Right cardiac atrium (tissue), 5 donors: ENCODE measurements at places on chromosomes 4 and X. TPM values are rescaled to one million over a fixed set of nuclear protein-coding genes. Genes with fewer than 3 reads are reported as not detected.

The GPR82 gene
- 0.02 TPM for polyA plus RNA-seq

The SMIM14 gene
- polyA plus RNA-seq, result 8.5 TPM

The LUZP4 gene
- not detected for polyA plus RNA-seq

The CENPVL2 gene
- polyA plus RNA-seq, result not detected

The KLKB1 gene
- polyA plus RNA-seq, result 0.93 TPM

The TBC1D9 gene
- polyA plus RNA-seq, result 5.1 TPM

DNA sequence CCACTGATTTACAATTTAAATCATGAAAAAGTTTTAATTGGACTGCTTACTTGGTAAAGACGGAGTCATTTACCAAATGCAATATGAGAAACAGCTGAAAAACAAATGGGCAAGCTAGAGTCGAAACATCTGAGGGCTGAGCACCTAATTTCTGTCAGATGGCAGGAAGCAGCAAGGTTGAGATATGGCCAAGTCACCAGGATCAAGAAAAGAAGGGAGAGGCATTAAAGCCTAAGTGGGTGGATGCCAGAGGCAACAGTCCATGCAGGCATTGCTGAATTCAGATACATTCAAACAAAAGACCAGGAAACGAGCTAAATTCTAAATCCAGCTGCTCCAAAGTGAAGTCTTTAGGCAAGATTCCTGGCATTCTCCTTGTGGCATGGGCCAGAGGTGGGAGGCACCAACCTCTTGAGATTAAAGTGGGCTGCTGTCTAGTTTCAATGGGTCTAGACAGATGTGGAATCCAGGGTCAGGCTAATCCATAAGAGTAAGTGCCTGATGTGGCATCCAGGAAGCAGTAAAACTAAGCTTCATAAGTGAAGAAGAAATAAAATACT lies 8.0 kb upstream of the ARSJ start:
- DNase-seq, result no peak

DNA sequence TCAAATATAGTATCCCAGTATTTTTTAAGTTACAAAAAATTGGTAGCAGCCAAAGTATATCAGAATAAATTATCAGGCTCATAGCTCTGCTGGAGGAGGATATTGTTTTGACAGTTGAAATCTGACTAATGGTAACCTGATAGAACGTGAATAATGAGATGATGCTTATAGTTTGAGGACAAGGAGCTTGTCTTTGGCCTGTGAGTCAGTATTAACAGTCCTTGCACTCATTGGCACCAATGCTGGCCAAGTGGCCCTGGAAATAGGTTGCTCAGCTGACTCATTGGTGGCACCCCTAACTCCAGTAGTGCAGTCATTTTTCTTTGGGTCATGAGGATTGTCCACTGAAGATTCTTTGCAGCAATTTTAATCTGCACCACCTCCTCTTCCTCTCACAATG lies 203.3 kb upstream of the JADE1 start:
- no peak for DNase-seq

DNA sequence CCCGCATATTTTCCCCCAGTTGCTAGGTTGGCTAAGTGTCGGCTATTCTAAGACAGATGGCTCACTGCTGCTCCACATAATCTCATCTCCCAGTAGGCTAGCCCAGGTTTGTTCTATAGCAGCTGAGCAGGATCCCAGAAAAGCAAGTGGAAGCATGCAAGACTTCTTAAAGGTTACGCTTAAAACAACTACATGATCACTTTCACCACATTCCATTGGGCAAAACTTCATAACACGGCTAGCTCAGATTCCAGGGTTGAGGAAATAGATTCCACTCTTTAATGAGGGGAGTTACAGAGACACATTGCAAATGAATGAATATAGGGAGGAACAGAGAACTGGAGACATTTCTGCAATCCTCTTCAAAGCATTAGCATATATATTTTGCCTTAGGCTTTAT lies 12.9 kb upstream of the RAB33B start:
- no peak for DNase-seq

GRCh38 chrX:56726605-56727004 lies 2.4 kb upstream of the NBDY start:
- DNase-seq, result no peak

DNA sequence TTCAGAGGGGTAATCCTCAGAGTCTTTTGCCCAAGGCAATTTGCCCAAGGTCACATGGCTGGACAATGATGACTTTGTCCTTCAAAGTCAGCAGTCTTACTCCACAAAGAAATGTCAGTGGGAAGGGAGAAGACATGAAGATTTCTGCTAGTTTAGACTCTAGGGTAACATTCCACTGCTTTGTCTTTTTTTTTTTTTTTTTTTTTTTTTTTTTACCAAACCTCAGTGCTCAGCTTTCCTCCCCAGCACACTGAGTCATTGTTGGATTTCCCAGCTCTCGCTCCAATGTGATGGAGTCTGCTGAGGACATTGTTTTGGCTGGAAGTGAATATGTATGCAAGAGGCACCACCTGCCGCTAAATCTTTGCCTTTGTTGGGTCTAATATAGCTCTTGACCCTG lies 7.2 kb upstream of the C1QTNF7 start:
- DNase-seq, result no peak

GRCh38 chrX:10633722-10634121 lies 13.3 kb upstream of the MID1 start:
- peak; percentile 24 for DNase-seq
